ENCODE measurements at places on chromosomes 3 and 15. TPM values are rescaled to one million over a fixed set of nuclear protein-coding genes. Genes with fewer than 3 reads are reported as not detected.
A peak's percentile ranks its signal among the peaks of the same experiment; 100 is the strongest.

EFCC1 gene
- not detected for total RNA-seq

- no peak for DNase-seq
These were observed 265.4 kb downstream of the VPS13C start for GRCh38 chr15:61794881-61795280.

DNA sequence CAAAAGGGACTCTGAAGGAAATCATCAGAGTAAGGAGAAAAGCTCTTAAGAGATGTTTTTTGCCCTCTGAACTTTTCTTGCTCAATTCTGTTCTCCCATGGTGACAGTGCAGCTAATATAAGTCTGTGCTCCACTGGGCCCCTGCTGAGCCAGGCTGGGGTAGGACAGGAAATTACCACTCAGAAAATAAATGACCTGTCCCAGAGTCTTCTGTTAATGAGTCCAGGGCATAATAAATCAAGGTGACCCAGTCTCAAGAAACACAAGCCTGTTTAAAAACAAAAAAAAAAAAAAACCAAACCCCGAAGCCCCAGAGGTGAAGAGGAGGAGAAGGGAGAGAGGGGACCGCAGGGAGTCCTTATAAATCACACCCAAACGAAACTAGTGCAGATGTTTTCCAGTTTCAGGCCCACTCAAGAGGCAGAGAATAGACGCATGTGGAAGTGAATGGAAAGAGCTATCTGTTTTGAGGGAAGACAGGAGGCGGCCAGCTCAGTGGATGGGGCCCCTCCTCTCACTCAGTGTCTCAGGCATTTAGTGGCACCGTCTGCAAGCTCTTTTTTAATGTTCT lies 59.8 kb upstream of the BOC start:
- no peak for DNase-seq

DNA sequence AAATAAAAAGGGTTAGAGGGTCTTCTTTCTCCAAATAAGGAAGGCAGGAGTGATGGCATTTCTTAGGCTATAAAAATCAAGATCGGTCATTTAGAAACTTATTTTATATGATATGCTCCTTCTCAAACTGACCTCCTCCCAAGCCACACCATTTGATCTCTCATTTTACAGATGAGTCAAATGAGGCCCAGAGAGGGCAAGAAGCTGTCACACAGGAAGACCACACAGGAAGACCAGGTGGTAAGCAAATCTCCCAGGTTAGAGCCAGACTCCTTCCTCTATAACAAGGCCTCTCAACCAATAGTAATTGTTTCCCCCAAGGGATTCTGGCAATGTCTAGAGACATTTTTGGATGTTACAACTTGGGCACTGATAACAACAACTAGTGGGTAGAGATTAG lies 13.8 kb downstream of the TLE3 start:
- DNase-seq: no peak

PARP6 gene
- 28.7 TPM for total RNA-seq

DNA sequence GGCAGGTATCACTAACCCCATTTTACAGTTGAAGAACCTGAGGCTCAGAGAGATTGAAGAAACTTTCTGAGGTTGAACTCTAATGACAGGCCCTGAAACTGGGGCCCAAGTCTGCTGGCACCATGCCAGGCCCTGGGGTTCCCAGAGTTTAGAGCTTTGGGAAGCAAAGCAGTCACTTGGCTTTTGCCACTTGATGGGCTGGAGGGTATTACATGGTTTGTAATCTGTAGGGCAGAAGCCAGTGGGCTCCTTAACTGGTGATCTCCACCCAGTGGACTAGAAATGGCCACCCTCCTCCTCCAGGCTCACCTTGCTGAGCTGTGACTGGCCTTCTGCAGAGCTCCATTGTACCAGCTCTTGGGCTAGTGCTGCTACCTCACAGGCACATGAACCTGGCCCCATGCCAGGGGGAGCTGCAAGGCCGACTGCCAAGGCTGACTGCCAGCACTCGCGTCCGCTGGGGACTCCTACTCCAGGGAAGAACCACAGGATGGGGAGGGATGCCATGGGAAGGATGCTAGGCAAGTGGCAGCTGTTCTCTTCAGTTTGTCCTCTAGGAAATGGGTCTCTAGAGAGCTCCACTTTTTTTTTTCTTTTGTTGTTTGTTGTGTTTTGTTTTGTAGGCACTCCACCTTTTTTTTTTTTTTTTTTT lies 104.8 kb downstream of the ETFA start:
- DNase-seq: peak; percentile 57

DNA sequence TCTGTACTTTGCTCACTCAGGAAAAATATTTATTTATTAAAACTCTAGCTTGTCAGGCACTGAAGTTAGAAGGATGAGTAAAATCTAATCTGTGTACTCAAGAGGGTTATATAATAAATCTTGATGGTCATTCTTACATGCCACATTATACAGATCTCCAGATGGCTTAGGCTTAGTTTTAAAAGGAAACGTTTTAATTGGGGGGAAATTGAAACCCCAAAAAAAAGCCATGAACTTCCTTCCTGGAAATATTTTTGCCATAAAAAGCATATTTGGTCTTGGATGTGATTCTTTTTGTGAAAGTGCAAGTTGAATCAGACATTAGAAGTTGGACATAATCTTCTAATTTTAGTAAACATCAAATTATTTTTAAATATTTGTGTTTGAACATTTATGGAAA lies 6.0 kb downstream of the SENP8 start:
- no peak for DNase-seq

- no peak for DNase-seq
These were observed 616.0 kb upstream of the TBL1XR1 start for GRCh38 chr3:177813322-177813721.

DNA sequence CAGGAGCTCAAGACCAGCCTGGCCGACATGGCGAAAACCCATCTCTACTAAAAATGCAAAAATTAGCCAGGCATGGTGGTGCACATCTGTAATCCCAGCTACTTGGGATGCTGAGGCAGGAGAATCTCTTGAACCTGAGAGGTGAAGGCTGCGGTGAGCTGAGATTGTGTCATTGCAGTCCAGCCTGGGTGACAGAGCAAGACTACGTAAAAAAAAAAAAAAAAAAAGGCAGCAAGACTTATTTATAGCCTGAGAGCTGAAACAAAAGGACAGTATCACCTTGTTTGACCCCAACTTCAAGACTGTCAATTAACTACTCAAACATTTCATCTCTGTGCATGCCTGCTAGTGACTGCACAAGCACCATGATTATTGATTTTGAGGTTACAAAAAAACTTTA lies 478.9 kb upstream of the GBE1 start:
- DNase-seq: no peak

DNA sequence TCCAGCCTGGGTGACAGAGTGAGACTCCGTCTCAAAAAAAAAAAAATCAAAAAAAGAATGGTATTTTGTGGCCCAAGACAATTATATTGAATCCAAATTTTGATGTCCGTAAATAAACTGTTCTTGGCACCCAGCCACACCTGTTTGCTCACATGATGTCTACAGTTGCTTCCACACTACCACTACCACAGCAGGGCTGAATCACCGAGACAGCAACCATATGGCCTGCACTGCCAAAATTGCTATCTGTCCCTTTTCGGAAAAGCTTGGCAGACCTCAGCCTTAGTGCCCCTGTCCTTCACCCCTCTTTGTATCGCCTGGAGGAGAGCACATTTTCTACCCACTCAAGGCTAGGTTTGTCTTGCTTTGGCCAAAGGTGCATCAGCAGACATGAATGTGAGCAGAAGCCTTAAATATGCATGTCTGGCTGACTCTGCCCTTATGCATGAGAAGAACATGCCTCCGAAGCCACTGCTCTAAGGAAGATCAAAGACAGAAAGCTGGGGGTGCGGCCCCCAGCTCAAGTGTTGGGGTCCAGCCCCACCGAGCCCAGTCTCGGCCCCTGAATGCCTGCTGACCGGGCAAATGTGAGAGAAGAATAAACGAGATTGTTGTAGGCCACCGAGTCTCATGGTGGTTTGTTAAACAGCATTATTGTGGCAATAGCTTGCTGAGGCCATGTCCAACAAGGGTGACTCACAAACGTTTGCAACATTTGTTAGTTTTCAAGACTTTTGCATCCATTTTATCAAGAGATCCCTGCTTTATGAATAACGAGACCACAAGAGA lies 108.1 kb downstream of the TPRA1 start:
- DNase-seq: peak; percentile 9

- DNase-seq: no peak
These were observed 89.8 kb downstream of the IMPG2 start for GRCh38 chr3:101230618-101231017.

DNA sequence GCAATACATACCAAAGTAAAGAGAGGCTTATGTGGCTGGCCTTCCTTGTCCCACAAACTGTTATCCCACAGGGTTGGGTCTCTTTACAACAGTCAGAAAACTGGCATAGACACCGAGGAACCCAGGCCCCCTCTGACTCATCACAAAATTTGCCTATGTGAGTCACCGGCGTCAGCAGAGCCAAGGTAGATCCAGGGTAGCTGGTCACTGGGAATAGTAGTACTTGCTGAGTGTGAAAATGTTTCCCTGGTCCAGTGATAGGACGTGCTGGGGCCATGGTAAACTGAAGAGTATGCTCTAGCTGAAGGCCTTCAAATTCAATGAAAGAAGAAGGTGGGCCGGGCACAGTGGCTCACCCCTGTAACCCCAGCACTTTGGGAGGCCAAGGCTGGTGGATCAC lies 27.1 kb upstream of the SKIL start:
- DNase-seq: peak; percentile 73

- DNase-seq: no peak
These were observed 57.7 kb downstream of the BFSP2 start for GRCh38 chr3:133457465-133458067.

DUOX2 gene
- total RNA-seq: not detected

ADAMTS17 gene
- total RNA-seq: not detected

DNA sequence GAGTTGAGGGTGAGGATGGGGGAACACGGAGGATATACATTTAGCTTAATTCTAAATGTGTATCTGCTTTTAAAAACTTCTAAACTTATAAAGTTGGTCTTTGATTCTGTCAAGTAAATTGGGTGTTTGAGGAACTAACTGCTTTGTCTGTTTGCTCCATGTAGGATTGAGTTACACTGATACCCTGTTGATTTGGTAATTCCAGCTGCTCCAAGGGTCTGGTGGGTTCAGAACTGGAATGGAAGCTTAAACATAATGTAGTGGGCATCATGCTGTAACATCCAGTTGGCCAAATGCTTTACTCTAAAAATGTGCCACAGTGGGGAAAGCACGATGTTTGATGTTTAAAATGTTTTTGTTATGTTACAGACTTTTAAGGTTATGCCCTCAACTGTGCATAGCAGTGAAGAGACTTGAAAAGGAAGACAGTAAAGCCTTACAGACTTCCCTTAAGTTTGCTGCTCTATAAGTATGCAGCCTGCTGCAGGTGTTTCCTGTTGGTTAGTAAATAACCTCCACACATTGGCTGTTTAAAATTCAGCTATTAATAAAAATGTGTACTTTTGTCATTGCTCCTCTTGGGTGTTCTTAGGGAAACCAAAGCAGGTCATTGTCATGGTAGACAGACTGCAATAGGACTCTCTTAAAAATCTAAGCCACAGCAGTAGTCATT lies 5.9 kb upstream of the EDEM1 start:
- DNase-seq: no peak

GRCh38 chr15:41011055-41011815 lies 58.0 kb downstream of the CHAC1 start:
- DNase-seq: no peak

DNA sequence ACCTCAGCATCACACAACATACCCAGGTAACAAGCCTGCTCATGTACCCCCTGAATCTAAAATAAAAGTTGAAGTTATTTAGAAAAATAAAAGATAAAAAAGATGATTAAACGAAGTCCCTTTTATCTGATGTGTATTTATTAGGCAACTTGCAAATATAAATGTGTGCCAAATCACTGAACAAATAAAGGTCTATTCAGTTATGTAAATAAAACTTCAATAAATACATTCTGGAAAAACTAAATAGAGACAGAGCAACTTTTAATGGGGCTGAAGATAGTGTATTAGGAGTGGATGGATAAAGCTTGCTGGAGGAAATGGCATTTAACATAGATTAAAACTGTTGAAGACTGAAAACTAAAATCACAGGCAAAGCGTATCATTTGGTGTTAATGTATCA lies 678.0 kb upstream of the GRM7 start:
- no peak for DNase-seq

SLCO2A1 gene
- under 0.01 TPM for total RNA-seq

GOLGA6D gene
- not detected for total RNA-seq

TRPM1 gene
- not detected for total RNA-seq

NTRK3 gene
- total RNA-seq: 19.6 TPM

GRCh38 chr15:97966924-97967620 lies 6.6 kb downstream of the ARRDC4 start:
- peak; percentile 24 for DNase-seq

DNA sequence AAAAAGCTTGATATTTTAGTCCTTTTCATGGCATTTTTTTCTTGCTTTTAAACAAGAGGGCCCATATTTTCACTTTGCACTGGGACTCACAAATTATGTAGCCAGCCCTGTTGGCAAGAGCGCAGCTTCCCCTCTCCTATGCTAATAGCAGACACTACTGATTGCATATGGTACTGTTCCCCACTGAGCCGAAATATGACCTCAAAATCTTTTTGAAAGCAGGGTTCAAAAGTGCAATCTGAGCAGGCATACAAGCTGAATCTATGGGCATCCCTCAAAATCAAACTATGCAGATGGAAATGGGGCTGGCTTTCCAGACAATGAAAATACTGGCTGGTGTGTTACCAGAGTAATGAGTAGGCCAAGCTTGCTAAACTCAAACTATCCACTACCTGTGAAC lies 225.2 kb upstream of the SETMAR start:
- no peak for DNase-seq

LIPC gene
- 1.7 TPM for total RNA-seq

SNRPN gene
- total RNA-seq: 49.3 TPM

- no peak for DNase-seq
These were observed 9.4 kb downstream of the CEMIP start for GRCh38 chr15:80788536-80788935.

- no peak for DNase-seq
These were observed 368.2 kb downstream of the LSAMP start for GRCh38 chr3:116077059-116077458.

DNA sequence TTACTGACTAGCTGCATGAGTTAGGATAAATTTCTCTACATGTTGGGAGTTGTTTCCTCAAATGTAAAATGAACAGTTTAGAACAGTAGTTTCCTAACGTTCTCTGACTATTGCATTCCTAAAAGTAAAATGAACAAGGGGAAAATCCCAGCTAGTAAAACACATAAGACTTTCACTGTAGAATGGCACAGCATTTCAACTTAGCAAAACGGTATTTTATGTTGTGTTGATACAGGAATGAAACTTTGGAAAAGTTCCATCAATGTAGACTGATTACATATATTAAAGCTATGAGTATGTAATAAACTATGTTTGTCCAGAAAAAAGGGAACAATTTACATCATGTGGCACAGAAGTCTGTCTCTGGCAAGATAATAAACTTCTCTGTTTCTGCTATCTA lies 297.4 kb upstream of the EPHA3 start:
- DNase-seq: peak; percentile 13

DNA sequence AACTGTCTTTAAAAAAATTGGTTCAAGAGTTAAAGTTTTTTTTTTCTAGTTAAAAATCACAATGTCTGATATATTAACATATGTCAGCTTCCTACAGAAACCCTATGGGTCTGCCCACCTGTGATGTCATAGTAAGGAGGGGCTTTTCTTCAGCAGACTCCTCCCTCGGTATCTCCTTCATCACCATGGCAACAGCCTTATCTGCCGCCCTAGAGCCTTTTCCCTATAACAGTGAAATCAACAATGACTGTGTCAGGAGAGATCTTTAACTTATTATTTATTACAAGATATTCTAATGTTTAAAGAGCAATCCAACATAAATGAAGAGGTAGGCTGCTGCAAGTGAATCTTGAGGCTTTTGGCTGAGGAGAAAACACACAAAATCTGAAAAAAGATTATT lies 138.7 kb downstream of the PEX5L start:
- peak; percentile 62 for DNase-seq

GRCh38 chr15:88487796-88488523 lies 20.5 kb downstream of the MRPS11 start:
- no peak for DNase-seq

SEMA5B gene
- total RNA-seq: 0.41 TPM
